ENCODE measurements at places on chromosomes 2 and 18.
A peak's percentile ranks its signal among the peaks of the same experiment; 100 is the strongest.

- peak; percentile 20 for DNase-seq
Measured at GRCh38 chr18:9475643-9476591, 604 bp downstream of the RALBP1 start.

DNA sequence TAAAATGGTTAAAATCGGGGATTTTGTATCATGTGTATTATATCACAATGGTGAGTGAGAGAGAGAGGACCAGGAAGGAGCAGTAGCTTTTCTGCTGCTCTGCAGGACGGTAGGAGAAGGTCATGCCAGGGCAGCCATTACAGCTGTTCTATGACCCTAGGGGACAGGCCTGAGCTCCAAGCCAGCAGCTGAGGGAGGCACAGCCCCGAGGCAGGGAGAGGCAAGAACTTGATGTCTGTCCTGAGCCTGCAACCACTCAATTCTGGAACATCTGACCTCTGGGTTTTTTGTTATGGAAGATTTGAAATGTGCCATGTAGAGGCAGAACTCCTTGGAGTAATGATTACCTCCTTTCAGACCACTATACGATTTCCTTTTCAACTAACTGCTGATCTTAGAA is 135.8 kb upstream of the SH3BP4 start:
- DNase-seq = no peak

GRCh38 chr2:217975626-217976025 is 27.2 kb downstream of the TNS1 start:
- DNase-seq = no peak

DNA sequence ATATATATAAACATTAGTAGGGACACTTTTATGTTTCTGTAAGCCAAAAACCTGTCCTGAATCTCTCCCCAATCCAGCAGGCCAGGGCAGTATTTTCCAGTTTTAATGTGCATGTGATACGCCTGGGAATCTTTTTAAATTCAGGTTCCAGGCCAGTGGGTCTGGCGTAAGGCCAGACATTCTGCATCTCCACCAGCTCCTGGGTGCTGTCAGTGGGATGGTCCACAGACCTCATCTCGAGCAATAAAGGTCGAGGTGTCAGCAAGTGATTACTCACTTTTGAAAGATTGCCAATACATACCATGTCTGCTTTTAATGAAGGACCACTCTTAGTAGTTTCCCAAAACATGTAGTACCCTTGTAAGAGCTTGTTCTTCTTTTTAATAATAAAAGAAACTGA is 189.9 kb upstream of the SH3BP4 start:
- DNase-seq = no peak

GRCh38 chr18:77206676-77207374 is 42.8 kb upstream of the GALR1 start:
- DNase-seq = no peak

DNA sequence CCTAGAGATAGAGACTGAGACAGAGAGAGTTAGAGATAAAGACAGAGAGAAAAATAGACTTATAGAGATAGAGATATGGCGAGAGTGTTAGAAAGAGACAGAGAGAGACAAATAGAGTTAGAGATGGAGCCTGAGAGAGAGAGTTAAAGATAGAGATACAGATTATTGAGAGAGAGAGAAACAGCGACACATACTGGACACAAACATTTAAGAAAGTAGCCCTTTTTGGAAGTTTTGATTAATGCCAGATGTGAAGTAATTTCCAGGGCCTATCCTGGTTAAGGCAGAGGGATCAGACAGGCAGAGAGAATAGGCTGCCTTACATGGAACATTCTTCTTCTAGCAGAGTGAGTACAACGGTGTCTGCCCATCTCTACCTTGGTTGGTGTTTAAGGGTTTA is 311.6 kb upstream of the CDH7 start:
- peak; percentile 41 for DNase-seq

GRCh38 chr2:152025678-152026287 is 73.1 kb downstream of the CACNB4 start:
- DNase-seq = peak; percentile 85

DNA sequence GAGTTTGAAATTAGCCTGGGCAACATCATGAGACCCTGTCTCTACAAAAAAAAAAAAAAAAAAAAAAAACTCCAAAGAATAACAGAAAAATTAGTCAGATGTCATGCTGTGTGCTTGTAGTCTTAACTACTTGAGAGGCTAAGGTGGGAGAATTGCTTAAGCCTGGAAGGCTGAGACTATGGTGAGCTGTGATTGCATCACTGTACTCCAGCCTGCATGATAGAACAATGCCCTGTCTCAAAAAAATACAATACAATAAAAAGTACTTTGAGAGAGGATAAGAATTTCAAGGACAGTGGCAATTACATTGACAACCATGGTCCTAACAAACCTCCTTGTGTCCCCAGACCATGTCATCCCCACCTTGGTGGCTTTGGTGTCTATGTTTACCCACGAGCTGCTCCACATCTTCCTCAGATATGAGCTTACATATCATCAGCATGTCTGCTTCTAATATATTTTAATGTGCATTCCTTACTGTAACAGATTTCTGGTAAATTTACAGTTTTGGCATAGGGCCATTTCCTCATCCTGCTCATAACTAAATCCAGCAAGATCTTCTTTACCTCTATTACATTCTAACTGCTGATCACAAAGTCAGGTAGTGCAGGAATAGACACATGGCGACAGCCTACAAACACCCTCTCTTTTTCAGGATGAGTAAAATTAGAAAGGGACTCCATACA is 437.7 kb upstream of the HNRNPA3 start:
- no peak for DNase-seq

- DNase-seq = no peak
Measured at GRCh38 chr2:152473151-152473857, 138.3 kb downstream of the FMNL2 start.

DNA sequence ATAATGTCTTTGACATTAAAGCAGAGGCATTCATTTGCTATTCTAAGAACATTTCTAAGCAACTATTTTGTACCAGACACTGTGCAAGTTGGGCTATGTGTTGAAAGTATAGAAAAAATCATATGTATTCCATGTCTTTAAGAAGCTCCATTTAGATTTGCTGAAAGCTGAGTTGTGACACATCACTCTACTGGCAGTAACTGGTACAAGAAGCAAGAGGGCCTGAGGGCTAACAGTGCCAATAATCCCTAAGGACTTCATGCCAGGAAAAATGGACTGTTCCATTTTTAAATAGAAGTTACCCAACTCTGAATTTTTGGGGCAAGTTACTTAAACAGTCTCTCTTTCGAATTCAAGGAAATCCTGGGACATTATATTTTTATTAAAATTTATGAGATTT is 178.7 kb downstream of the SRBD1 start:
- DNase-seq = no peak

DNA sequence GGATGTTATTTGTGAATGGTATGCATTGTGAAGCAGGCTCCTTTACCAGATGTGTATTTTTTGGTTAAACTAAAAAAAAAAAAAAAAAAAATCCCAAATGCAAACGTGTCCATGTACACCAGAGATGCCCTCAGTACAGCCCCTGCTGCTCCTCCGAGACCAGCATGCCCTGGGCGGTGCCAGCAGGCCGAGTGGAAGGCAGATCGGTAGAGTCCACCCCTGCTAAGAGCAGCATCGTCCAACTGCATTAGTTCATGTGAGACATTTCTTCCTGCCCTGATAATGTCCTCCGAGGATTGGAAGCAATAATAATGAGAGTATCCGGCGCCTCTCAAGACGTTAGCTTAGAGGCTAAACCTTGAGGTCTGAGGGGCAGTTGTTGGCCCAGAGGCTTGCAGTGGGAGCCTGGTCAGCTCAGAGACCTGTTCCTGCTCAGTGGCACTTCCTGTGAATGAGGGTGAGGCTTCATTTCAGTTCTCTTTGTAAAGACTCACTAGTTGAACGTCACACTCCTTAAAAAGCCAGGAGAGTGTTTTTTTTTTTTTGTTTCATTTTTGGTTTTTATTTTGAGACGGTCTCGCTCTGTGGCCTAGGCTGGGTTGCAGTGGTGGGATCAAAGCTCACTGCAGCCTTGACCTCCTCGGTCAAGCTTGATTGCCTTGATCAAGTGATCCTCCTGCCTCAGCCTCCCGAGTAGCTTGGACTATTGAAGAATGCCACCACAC is 5.6 kb downstream of the SLC66A3 start:
- no peak for DNase-seq

- DNase-seq = no peak
Measured at GRCh38 chr2:132909427-132909826, 239.4 kb upstream of the LYPD1 start.

- peak; percentile 46 for DNase-seq
Measured at GRCh38 chr2:70356941-70357683, 55.2 kb upstream of the FAM136A start.

DNA sequence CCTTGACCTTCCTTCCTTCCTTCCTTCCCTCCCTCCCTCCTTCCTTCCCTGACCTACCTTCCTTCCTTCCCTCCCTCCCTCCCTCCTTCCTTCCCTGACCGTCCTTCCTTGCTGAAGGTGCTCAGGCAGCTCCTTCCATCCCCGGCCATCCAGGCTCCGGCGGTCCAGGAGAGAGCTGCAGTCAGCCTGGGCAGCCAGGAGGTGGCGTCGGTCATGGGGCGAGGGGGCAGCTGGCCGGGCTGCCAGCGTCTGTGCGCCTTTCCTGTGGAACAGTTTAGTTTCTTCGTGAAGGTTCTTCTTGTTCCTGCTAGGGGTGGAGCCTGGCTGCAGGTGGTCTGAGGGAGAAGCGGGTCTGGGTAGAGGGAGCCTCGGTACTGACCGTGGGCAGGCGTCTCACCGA is 15.7 kb downstream of the GPR35 start:
- DNase-seq = peak; percentile 86

DNA sequence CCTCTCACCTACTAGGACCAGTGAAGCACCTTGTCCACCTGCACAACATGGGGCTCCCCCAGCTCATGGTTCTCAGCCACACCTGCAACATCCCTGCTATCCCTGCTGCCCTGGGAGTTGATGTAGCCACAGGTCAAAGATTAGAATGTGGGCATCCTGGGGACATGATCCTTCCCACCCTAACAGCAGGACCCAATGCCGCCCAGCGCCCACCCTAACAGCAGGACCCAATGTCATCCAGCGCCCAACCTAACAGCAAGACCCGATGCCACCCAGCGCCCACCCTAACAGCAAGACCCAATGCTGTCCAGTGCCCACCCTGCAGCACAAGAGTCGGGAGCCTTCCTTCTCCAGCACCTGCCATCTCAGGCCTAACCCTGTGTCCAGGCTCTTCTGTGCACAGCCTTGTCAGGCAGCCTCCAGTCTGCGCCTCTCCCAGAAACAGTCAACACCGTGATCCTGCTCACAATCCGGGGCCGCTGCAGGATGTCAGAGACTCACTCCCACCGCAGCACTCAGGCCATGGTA is 237.3 kb upstream of the SALL3 start:
- DNase-seq = no peak

GRCh38 chr2:97645112-97645694 is 659 bp upstream of the COX5B start:
- DNase-seq = peak; percentile 49

DNA sequence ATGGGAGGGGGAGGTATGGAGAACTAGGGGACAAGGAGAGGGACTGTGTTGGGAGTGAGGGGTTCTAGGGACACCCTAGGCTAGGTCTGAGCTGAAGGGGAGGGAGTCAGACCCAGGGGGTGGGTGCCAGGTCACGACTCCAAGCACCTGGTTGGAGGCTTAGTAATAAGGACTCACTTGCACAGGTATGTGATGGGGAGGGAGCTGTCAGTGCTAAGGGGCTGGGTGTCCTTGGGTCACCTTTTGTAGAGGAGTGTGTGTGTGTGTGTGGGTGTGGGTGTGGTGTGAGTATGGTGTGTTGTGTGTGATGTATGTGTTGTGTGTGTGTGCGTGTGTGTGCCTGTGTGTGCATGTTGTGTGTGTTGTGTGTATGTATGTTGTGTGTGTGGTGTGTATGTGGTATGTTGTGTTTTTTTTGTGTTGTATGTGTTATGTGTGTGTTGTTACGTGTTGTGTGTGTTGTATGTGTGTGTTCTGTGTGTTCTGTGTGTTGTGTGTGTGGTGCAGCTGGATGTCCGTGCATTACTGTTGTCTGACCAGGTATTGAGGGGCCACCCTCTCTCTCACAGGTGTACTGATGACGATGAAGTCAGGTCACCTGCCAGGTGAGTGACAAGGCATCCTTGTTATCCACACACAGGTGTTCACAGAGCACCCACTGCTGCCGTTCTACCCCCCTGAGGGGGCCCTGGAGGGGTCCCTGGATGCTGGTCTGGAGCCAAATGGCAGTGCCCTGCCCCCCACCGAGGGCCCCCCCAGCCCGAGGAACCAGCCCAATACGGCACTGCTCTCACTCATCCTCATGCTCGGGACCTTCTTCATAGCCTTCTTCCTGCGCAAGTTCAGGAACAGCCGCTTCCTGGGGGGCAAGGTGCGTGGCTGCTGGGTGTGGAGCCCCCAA is 9.8 kb downstream of the SLC4A3 start:
- DNase-seq = no peak

DNA sequence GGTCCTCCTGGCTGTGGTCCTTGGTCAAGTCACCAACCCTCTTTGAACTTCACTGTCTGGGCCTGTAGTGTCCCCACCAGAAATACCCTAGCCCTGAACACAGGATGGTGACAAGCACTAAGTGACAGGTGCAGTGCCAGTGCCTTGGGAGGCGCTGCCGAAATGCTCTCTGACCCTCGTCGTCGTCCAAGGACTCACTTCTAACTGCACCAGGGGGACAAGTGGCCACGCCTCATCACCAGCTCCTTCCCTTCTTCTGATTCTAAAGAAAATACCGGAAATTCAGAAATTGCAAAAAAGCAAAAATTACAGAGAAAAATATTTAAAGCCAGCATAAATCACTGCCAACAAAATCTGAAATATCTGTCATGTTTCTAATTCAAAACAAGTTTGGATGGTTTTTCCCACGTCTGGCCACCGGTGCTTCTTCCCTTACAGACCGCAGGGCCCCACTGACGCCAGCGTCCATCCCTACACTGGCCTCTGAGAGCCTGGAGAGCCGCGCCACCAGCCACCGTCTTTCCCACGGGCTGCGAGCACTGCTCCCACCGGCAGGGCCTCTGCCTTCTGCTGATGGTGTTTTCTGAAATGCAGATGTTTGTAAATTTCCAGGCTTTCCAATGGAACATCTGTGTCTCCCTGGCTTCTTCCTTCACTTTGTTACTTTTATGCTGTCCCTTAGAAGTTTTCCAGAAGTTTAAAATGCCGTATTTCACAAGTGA is 37.4 kb upstream of the GPC1 start:
- DNase-seq = no peak

- DNase-seq = no peak
Measured at GRCh38 chr18:62138461-62139235, 48.2 kb downstream of the PIGN start.

GRCh38 chr2:8270699-8271098 is 411.2 kb upstream of the ID2 start:
- DNase-seq = no peak

DNA sequence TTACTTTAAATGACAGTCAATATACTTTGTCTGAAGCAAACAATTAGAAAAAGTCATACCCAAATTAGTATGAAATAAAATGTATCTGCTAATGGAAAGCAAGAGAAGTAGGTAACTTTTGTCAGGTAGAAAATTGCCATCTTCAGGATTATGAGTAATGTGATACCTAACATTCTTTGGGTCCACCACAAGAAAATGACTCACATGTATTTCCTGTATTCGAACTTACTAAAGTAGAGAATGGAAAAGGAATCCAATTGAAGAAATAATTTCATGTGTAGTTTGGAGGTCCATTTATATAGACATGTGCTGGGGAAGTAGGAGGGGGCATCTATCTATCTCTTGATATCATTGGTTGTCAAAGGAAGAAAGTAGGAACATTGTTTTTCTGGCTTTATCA is 636.2 kb upstream of the CHAC2 start:
- peak; percentile 17 for DNase-seq

- no peak for DNase-seq
Measured at GRCh38 chr2:71126957-71127356, 3.1 kb downstream of the MCEE start.

GRCh38 chr2:74959106-74959751 is 786 bp downstream of the POLE4 start:
- DNase-seq = no peak
